ENCODE measurements at places on chromosomes 11 and 22. TPM values are rescaled to one million over a fixed set of nuclear protein-coding genes. Genes with fewer than 3 reads are reported as not detected.

DNA sequence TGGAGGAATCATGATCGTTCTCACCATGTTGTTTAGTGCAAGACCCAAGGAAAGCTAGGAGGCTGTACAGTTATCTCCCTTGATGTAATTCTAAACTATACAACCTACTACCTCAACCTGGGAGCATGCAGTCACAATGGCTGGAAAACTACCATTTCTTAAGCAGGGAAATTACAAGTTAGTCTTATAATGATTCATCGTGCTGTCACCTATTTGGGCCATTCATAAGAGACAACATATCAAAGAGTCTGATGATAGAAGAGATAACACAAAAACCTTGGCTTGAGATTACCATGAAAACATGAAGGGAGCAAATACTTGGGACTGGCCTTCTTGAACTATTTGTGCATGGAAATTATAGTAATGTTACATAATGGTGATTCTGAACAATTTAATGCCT lies 30.5 kb upstream of the BLID start:
- no peak for DNase-seq

DNA sequence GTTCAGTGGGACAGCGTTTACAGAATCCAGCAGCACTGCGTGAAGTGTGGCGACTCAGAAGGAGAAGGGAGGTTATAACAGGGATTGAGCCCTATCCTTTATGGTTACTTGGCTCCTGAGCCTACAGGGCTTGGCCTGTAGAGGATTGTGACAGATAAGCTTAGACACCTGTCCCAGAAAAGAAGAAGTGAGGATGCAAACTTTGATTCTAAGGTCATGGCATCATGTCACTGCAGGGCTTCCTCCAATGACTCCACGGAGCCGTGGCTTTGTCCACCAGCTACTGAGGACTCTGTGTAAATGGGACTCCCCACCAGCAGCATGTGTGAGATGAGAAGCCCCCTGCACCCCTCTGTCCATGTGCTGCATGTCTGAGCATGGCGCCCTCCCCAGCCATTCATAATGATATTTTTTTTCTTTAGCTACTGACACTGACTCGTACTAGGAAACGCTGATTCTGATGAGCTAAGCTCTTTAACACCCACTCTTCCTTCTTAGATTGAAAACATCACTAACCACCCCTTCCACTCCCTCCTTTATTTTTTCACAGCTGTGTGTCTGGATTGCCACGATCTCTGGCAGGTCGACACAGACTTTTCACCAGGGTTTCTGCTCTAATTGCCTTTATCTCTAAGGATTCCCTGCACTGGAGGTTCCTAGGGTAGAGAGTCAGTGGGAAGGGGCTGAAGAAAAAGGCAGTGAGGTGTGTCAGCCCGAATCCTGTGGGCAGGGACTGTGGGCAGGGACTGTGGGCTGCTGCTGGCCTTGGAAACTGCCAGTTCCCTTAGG lies 65.5 kb upstream of the TTC12 start:
- DNase-seq, result no peak

GRCh38 chr11:107991868-107992414 lies 16.8 kb upstream of the CUL5 start:
- DNase-seq, result no peak

- DNase-seq, result no peak
These were observed 98.0 kb downstream of the SLC36A4 start for GRCh38 chr11:93099806-93100205.

- no peak for DNase-seq
These were observed 47.7 kb downstream of the PDE2A start for GRCh38 chr11:72626414-72626936.

- no peak for DNase-seq
These were observed 14.6 kb downstream of the KCNA4 start for GRCh38 chr11:30002157-30002785.

DNA sequence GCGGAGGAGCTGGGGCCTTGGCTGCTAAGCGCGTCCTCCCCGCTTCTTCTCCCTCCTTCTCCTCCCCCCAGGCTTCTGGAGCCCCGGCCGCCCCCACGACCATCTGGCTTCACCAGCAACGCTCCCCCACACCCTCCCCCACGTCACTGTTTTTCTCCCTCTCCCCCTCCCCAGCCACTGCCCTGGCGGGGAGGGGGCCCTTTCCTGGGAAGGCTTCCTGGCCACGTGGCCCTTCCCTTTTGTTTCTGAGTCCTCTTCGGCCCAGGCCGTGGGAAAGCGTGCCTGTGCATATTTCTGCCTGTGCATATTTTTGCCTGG lies 27.7 kb downstream of the RTN4R start:
- DNase-seq, result no peak

Gene CASP1
- total RNA-seq, result 39.6 TPM

Gene SEPTIN3
- 0.99 TPM for total RNA-seq

DNA sequence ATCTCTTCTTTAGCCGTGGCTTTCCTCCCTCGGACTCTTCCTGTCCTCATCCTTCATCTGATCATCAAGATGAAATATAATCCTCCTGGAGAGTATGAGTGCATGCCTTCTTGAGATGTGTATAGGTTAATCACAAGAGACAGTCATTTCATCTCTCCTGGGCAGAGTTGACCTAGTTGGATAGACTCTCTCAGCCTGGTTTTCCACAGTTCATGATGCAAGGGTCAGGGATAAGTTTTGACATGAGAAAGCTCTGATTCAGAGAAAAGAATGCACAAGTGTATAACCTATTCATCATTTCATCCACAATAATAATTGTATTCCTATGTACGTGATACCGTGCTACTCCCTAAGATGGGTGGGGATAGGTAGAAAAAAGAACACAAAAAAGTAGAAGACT lies 33.2 kb upstream of the CCDC90B start:
- DNase-seq, result no peak

DNA sequence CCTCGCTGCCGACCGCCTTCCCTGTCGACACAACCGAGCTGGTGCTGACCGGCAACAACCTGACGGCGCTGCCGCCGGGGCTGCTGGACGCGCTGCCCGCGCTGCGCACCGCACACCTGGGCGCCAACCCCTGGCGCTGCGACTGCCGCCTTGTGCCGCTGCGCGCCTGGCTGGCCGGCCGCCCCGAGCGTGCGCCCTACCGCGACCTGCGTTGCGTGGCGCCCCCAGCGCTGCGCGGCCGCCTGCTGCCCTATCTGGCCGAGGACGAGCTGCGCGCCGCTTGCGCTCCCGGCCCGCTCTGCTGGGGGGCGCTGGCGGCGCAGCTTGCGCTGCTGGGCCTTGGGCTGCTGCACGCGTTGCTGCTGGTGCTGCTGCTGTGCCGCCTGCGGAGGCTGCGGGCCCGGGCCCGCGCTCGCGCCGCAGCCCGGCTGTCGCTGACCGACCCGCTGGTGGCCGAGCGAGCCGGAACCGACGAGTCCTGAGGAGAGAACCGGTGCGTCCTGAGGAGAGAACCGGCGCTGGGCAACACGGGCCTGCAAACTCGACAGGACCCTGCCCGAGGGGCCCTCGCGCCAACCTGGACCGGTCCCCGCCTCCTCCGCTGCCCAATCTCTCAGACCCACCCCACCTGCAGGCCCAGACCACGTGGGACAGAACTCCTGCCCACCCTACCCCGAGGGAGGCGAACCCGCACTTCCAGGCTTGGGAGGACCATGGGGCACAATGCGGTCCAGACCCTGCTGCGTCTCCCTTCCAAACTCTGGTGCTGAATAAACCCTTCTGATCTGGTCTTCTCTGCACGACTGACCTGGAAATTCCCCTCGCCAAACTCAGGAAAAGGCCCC lies 866 bp downstream of the GP1BB start:
- no peak for DNase-seq

Gene SPCS2
- total RNA-seq, result 151 TPM

GRCh38 chr11:8288166-8288772 lies 24.6 kb upstream of the LMO1 start:
- DNase-seq, result no peak

Gene ZNF215
- 9.6 TPM for total RNA-seq

Gene VWA5A
- total RNA-seq, result 46.3 TPM

- DNase-seq, result peak; percentile 80
These were observed 10.8 kb upstream of the LDHA start for GRCh38 chr11:18383388-18384156.

DNA sequence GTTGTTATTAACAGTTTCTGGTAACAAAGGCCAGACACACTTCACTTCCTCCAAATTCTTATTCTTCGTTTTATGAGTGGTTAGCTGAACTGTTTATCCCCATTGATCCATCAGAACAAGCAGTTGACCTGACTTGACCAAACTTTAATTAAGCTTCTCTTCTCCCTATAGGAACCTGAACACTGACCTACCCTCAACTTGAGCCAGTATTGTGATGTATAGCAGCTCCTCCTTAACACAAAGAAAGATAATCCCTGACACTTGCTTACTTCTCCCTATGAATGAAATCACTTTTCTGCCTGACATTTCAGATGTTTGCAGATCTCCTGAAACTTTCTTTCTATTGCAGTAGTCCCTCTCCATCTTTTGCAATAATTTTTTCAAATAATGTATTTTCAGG lies 41.9 kb downstream of the ANO5 start:
- no peak for DNase-seq

DNA sequence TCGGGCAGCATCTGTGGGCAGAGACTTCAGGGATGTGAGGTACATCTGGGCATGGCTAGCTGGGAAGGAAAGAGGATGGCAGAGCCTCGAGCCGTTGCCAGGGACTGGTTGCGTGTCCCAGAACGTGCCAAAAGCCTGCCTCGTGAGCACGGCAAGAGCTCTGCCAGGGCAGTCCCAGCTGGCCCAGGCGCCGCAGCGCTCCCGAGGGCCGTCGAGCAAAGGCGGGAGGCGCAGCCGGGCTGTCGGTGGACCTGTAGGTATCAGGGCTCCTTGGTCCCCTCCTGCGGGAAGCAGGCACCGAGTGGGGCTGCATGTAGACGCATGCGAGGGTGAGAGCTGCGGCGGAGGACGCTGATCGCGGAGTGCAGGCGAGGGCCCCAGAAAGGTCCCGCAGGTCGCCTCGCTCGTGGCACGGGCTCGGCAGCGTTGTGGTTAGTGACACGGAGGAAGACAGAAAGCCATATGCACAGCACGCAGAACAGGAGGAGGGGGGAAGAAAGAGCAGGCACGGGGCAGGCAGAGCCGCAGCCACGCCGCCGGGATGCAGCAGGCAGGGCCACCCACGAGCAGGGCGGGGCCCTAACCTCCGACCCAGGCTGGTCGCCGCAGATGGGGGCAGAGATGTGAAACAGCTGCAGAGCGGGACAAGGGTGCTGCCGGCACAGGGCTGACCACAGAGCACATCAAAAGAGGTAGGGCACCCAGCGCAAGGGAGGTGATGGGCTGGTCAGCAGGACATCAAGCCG lies 18.0 kb downstream of the LSP1 start:
- DNase-seq, result no peak

Gene ROM1
- 5.4 TPM for total RNA-seq

DNA sequence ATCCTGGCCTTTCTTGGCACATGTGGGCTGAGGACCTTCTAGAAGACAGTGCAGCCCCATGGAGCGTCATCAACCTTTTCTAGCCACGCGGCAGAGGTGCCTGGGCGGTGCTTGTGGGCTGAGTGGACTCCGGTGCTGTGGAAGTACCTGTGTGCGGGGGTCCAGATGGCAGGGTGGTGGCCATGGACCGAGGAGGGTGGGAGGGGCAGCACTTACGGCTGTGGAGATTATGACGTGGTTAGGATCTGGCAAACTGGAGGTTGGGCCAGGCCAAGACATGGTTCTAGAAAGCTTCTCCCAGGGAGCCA lies 2.0 kb downstream of the TUB start:
- no peak for DNase-seq

DNA sequence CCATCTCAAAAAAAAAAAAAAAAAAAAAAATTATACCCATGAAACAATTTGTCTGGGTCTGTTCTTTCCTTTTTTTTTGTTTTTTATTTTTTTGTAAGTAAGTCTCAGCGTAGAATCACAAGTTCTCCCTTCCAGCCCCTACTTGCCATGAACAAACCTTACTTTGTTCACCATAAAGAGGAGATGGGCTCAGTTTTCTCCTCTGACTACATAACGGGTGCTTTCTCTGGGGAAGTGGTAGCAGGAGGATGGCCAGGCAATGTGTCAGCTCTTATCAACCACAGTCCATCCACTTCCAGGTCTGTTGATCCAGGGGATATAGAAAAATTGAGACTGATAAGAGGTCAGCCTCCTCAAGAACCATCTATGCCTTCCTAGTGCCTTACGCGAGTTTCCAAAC lies 11.0 kb downstream of the ASCC2 start:
- no peak for DNase-seq

Gene GGT5
- total RNA-seq, result 58.2 TPM

Gene OR51B5
- 0.99 TPM for total RNA-seq

DNA sequence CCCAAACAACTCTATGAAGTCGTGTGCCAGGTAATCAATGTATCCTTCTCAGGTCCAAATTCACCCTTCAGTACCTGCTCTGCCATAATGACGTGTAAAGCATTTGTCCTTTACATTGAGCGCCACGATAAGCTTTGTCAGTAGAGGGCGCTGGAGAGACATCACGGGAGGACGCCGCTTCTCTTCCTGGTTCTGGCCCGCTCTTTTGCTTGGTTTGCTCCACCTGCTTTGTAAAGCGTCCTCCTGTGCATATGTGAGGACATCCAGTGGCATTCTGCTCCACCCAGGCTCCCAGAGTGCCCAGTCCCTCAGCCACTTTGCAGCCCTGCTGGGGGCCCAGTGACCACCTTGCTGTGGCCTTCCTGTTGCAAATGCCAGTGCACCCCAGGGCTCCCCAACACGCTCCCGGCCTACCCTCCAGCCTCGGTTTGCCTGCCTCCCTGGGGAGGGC lies 61.1 kb downstream of the WT1 start:
- DNase-seq, result no peak

DNA sequence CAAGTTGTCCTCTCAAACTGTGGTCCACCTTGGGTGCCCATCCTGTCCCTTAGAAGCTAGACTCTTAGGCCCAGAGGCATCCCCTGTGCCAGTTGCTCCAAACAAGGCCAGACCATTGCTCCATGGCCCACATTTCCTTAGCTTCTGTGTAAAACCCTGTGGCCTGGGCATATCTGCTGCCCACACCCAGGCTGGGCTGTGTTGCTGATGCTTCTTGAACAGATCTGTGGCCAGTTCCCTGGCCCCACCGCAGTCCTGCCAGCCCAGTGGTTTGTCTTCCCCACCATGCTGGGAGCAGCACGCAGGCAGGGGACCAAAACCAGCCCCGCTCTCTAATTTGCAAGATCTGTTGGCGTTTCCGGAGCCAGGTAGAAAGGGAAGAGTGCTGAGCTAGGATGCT lies 72.2 kb downstream of the CSNK2A3 start:
- no peak for DNase-seq
